Cortex of kidney (tissue), 1 donor: ENCODE measurements at places on chromosomes 6 and 20.

GRCh38 chr6:108277831-108278230, 17.0 kb upstream of the SNX3 start:
- DNase-seq, result no peak

DNA sequence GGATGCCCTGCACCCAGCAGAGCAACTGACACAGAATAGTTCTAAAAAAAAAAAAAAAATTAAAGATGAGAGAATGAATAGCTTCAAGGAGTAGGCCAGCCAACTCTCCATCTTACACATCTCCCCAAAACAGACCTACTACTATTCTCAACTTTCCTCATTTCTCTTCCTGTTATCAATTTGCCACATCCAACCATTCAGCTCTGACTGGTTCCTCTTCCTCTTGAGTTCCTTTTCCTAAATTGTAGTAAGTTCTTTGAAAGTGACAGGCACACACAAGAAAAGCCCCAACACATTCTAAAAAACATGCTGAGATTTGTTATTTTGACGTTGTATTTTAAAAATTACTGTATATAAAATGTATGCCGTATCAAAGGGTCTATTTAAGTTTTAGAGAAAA, 117.2 kb downstream of the PDSS2 start:
- no peak for DNase-seq

- no peak for DNase-seq
These were observed 49.6 kb downstream of the SULF2 start for GRCh38 chr20:47735412-47736400.

GRCh38 chr6:130655586-130655985, 171.6 kb upstream of the SMLR1 start:
- no peak for DNase-seq

- DNase-seq, result no peak
These were observed 22.8 kb upstream of the SCP2D1 start for GRCh38 chr20:18790787-18791186.

DNA sequence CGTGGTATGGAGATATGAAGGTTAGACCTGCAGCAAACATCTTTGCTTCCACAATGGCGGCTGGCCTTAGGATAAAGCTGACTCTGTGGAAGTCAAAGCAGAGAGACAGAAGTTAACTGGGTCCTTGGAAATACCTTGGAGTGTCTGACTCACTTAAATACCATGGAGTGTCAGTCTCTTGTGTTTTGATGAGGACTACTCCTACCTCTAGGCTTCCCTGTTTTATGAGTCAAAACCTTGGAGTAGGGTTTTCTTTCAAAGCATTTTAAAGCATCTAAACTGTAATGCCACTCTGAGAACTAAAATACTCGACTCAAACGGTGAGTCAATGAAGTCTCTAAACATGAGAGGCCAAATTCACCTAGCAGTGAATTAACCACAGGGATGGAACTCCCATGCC, 329.1 kb downstream of the SAMD5 start:
- DNase-seq, result no peak

DNA sequence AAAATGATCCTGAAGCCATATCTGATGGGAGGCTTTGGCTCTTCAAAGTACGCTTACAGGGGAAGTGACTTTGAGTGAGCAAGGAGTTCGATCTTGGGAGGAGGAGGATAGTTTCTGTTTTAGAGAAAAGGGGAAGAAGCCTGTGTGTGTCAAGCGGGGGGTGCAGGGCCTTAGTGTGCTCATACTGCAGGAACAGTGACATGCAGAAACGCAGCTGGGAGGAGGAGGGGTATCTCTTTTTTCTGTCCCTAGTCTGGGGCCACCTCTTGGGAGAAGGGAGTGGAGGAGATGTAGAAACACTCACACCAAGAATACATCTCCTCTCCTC, 19.8 kb downstream of the SIRPD start:
- no peak for DNase-seq

- no peak for DNase-seq
These were observed 24.5 kb upstream of the RNGTT start for GRCh38 chr6:88987922-88988321.

DNA sequence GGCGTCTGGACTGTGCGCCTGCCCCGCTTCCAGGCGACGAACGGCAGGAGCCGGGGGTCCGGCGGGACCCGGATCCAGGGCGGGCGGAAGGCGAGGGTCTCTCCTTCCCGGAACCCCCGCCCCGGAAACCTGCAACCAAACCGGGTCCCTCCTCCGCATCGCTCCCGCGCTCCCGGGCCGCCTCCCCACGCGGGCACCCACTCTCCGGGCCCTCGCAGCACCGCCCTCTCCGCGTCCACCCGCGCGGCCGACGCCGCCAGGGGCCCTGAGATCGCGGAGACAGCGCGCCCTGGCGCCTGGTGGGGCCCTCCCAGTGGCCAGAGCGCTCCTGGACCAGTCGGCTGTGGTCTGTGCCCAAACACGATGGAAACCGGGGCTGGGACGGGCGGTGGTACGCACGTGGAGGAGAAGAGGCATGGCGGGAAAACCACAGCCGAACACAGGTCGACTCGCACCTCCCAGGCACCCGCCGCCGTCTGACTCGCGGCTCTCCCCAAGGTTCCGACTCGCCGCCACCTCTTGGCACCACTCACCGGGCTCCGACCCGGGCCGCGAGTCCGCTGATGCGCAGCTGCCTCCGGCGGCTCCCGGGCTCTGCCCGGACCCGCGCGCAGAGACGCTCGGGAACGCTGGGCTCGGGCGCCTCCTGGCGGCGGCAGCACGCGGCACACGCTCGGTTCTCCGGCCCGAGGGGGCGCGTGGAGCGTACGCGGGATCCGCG, 7.9 kb downstream of the NKX2-2 start:
- no peak for DNase-seq

DNA sequence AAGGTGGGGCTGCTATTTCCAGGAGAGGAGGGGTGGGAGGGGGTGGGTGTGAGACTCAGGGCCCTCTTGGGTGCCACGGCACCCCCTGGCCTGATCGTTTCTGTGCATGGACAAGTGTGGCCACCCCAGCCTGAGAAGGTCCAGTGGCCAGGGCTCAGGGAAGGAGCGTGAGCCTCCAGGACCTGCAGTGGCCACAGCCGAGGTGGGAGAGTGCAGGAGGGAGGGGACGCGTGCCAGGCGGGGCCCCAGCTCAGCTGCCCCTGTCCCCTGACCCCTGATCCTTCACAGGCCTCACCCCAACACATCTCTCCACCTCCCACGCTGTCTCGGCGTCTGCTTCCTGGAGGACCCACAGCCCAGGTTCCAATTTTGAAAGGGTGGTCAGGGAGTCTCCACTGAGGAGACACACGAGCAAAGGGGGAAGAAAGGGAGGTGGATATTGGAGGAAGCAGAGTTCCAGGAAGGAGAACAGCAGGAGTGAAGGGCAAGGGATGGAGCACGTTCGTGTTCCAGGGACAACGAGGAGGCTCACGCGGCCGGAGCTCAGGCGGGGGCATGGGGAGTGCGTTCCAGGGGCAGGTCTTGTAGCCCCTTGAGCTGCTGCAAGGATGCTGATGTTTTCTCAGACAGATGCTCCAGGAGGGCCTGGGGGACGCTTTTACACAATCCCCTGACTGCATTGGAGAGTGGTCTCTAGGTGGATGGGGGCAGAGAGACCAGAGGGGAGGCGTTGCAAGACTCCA, 4.2 kb upstream of the HRH3 start:
- no peak for DNase-seq

DNA sequence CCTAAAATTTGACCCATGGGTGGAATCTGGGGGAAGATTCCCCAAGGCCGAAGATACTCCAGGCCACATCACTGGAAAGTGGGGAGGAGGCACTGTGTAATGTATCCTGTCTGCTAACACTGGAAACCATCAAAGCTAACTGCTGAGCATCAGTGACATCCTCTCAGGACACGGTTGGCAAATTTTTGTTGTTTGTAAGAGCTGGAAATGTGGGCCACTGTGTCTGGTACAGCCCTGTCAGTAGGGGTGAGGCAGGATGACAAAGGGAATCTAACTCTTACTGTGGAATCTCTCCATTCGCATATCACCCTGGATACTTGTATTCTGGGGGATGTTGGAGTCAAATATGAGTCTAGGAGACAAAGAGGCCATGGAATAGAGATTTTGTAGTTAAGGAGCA, 17.0 kb upstream of the CLPSL2 start:
- DNase-seq, result no peak

DNA sequence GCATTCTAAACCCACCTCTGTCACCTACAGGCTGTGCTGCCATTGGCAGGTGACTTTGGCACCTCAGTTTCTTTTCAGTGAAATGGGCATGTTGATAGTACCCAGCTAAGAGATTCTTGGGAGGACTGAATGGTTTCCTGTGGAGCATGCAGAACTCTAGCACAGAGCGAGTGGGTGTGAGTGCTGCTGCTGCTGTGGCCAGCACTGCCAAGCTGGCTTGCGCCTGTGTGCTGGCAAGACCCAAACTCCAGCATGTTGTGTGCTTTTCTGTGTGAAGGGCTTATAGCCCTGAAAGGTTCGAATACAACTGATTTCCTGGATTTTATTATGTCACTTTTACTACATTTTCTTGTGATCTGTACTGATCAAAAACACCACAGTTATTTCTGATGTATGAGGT, 78.1 kb upstream of the KIF25 start:
- no peak for DNase-seq

GRCh38 chr6:30364591-30364990, 19.6 kb downstream of the RPP21 start:
- DNase-seq, result no peak

DNA sequence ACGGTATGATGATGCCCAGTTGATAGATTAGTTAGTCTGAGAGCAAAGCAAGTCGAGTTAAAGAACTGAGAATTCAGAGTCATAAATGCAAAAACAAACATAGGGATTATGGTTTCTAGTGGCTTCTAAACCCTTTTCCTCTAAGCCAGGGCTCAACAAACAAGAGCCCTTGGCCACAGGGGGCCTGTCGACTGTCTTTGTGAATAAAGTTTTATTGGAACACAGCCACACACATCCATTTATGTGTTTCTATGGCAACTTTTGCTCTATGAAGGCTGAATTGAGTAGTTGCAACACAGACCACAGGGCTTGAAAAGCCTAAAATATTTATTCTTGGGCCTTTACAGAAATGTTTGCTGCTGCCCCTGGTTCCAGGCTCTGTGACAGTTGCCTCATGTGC, 76.2 kb downstream of the SLC24A3 start:
- no peak for DNase-seq

GRCh38 chr20:5313916-5314315, 2.8 kb downstream of the PROKR2 start:
- DNase-seq, result no peak
